ENCODE measurements at places on chromosomes 11 and 22.

DNA sequence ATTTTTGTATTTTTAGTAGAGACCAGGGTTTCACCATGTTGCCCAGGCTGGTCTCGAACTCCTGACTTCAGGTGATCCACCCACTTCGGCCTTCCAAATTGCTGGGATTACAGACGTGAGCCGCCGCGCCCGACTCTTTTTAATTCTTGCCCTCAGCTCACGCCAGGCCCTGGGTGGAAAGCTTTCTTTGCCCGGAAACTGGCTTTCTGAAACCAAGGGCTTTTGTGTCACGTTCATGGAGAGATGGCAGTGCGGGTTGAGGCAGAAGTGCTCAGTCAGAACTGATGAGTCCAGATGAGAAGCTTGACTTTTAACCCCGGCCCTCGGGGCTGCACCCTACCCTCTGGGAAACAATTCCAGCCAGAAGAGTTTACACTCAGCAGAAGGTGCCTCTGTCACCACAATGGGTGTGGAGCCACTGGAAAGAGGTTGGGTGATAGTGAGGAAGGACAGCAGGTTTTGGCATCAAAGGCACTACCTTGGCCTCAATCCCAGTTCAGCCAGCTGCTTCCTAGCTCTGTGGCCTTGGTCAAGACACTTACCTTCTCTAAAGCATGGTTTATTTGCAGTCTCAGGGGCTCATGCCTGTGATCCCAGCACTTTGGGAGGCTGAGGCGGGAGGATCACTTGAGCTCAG lies 890 bp upstream of the ARFGAP3 start:
- ATAC-seq: no peak
- H3K27ac ChIP-seq: peak overlapping the region; percentile 93
- no peaks in the 10 kb centered on the region for H3K27me3 ChIP-seq
- no peak overlapping the region for H3K4me3 ChIP-seq

GRCh38 chr22:19194766-19195536 lies 16.4 kb upstream of the SLC25A1 start:
- no peak overlapping the region for H3K4me3 ChIP-seq
- no peak overlapping the region for H3K27ac ChIP-seq
- H3K27me3 ChIP-seq: no peaks in the 10 kb centered on the region
- ATAC-seq: no peak
- H3K4me1 ChIP-seq: no peaks in the 10 kb centered on the region

DNA sequence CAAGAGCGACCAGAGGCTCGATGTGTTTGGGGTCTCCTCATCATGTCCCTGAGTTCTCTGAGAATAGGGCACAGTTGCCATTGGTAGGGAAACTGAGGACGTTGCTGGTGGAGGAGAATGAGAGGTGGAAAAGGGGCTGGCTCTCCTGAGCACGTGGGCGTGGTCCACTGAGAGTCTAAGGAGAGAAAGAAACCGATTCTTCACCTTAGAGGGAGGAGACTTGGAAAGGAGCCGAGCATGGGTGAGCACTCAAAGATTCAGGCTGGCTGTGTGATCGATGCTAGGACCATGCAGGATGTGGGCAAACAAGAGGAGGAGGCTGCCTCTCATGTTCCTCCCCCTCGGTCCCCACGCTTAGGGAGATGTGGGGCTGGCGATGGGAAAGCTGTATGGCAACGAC lies 19.8 kb upstream of the TLCD5 start:
- no peak overlapping the region for H3K27ac ChIP-seq
- H3K4me1 ChIP-seq: no peaks in the 10 kb centered on the region
- H3K36me3 ChIP-seq: no peaks in the 10 kb centered on the region
- no peak overlapping the region for H3K4me3 ChIP-seq

GRCh38 chr11:115439385-115439784 lies 64.8 kb downstream of the CADM1 start:
- H3K4me3 ChIP-seq: no peak overlapping the region
- no peaks in the 10 kb centered on the region for H3K36me3 ChIP-seq
- no peak overlapping the region for H3K27ac ChIP-seq
- H3K27me3 ChIP-seq: no peaks in the 10 kb centered on the region
- ATAC-seq: no peak

DNA sequence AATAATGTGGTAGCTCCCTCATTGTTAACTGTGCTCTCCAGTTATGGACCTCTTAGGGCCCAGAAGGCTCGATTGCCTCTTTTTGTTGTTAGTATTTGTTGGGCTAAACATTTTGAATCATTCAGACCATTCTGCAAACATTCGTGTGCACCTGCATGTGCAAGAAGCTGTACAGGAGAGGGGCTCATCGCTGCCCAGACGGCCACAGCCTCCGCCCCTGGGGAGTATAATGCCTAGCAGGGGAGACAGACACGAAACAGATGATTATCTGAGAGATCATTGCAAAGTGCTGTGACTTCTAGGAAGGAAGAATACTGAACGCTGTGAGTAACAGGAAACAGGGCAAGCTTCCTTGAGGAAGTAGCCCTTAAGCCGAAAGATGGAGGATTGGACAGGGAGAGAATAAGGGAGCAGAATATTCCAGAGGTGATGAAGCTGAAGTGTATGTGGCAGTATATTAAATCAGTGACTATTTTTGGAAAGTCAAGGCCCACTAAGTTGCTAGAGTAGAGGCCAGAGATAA lies 123.3 kb upstream of the RASSF10 start:
- no peak for ATAC-seq
- no peak overlapping the region for H3K4me3 ChIP-seq
- H3K27ac ChIP-seq: no peak overlapping the region
- no peaks in the 10 kb centered on the region for H3K36me3 ChIP-seq
